ENCODE measurements at places on chromosomes 7 and 10. TPM values are rescaled to one million over a fixed set of nuclear protein-coding genes. Genes with fewer than 3 reads are reported as not detected.

DNA sequence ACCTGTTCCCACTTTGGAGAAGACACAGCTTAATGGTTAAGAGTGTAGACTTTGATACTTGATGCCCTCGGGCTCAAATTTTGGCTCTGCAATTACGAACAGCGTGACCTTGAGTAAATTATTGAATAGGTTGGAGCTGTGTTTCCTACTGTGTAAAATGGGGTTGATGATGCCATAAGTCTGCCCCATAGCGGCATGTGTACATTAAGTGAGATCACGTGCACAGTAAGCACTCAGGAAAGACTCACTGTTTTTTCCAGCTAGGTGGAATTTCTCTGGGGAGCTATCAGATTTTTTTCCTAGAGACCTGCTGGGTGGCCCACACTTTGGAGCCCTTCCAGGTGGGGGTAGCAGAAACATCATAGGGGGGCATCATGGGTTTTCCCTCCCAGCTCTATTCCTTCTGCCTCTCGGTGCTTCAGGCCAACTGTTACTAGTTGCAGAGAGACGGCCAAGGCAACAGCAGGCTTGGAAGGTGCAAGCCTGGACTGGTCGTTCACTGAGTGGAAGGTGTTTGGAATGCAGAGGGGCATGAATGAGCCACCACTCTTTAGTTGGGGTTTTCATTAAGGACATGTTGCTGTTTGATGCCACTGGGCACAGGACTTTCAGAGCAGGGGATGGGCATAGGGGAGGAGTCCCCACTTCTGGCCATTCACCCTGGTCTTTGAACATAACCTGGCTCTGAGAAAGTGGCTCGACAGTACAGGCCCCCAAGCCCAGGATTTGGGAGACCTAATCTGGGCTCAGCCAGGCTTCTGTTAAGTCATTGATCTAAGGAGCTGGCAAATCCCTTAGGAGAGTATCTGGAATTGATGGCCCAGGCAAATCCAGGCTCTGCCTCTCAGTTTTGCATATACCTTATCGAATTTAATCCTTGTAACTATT lies 64.0 kb downstream of the SYPL1 start:
- H3K36me3 ChIP-seq: no peaks in the 10 kb centered on the region
- H3K27me3 ChIP-seq: peaks cover 13% of the 10 kb centered on the region
- no peak overlapping the region for H3K4me3 ChIP-seq
- H3K4me1 ChIP-seq: peaks cover 5% of the 10 kb centered on the region

DNA sequence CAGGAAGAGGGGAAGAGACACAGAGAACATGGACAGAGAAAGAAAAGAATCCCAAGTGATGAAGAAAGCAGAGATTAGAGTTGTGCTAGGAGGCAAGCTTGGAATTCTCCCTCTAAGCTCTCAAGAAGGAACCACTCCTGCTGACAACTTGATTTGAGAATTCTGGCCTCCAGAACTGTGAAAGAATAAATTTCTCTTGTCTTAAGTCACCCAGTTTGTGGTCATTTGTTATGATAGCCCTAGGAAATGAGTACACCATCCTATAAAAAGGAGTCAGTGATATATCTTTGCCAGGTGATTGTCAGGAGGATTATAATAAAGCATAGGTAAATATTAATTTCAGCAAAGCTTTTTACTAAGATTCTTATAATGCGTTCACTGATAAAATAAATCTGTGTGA lies 82.7 kb upstream of the TFEC start:
- no peaks in the 10 kb centered on the region for H3K36me3 ChIP-seq
- peaks cover 4% of the 10 kb centered on the region for H3K27me3 ChIP-seq
- no peaks in the 10 kb centered on the region for H3K4me1 ChIP-seq
- H3K27ac ChIP-seq: no peak overlapping the region
- no peak overlapping the region for H3K4me3 ChIP-seq

- no peaks in the 10 kb centered on the region for H3K27me3 ChIP-seq
- H3K27ac ChIP-seq: no peak overlapping the region
- no peaks in the 10 kb centered on the region for H3K36me3 ChIP-seq
- H3K4me3 ChIP-seq: no peak overlapping the region
- peak; percentile 22 for DNase-seq
- H3K4me1 ChIP-seq: no peaks in the 10 kb centered on the region
These were observed 31.6 kb downstream of the ST7 start for GRCh38 chr7:116984917-116985316.

The SLC18A2 gene
- total RNA-seq: not detected

The LOXL4 gene
- 52.6 TPM for total RNA-seq

The BUD23 gene
- total RNA-seq: 31.9 TPM

The ADIRF gene
- 142 TPM for total RNA-seq

The TRAPPC14 gene
- 5.6 TPM for total RNA-seq

The ACHE gene
- total RNA-seq: under 0.01 TPM
